ENCODE measurements at places on chromosomes 4 and X.

DNA sequence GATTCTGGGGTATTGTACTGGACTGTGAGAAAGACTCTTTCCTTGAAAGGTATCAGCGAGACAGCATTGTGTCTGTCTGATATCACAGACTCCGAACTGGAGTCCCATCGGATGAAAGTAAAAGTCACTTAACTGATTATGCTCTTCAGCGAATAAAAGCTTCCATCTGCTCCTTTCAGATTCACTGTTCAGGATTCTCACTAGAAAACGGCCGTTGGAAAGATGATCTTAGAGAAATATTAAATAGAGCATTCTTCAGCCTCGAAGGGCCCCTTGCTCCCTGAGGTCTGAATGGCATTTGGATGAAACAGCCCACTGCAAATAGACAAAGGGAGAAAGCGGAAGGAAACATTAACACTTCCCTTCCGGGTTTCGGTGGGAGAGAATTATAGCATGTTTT lies 416.2 kb upstream of the PRKX start:
- no peak for DNase-seq

GRCh38 chrX:26788402-26788998 lies 572.5 kb downstream of the MAGEB5 start:
- DNase-seq = no peak

GRCh38 chr4:187586892-187587291 lies 408.7 kb upstream of the ZFP42 start:
- no peak for DNase-seq

- no peak for DNase-seq
Measured at GRCh38 chrX:103704863-103705262, 5.8 kb upstream of the TMEM31 start.

GRCh38 chrX:21355831-21356230 lies 18.4 kb upstream of the CNKSR2 start:
- no peak for DNase-seq

DNA sequence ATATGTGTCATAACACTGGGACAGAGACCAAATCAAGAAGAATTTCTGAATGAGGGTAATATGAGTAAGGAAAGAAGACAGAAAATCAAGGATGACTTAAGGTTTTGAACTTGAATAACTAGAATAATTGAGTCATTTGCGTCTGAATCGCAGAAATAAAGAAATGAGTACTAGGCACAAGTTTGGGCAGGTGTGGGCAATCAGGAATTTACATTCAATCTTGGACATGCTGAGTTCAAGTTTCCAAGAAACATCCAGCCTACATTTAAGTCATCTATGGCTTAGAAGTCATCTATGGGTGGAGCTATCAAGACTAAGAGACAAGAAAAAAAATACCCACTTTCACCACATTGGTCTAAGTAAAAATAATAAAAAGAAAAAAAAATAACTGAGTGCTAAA lies 30.4 kb upstream of the WDR44 start:
- DNase-seq = no peak
